Endothelial cell (in vitro differentiated cells): ENCODE measurements at places on chromosomes 7 and 10.

DNA sequence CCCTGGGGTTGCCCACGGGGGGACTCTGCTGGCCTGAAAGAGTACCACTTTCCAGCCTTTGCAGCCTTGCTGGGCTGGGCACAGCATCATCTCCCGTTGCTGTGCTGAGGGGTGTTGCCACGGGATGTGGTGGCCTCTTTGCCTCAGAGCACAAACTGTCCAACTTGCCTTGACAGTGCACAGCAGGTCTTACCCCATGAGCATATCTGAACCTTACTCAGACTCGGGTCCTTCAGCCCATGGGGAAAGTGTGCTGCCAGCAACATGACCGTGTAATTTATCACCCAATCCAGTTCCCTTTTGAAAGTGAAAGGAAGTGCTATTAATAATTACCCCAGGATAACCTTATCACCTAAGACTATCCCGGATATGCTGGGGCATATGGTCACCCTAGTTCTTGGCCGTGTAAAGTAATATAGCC is 46.8 kb downstream of the TBXAS1 start:
- no peak for DNase-seq

- peak; percentile 9 for DNase-seq
These were observed 174.2 kb downstream of the KIAA1217 start for GRCh38 chr10:24382979-24383663.

- peak; percentile 57 for DNase-seq
These were observed 728 bp downstream of the PARD3 start for GRCh38 chr10:34814223-34814912.

- no peak for DNase-seq
These were observed 192.4 kb upstream of the SH2B2 start for GRCh38 chr7:102094316-102094650.

DNA sequence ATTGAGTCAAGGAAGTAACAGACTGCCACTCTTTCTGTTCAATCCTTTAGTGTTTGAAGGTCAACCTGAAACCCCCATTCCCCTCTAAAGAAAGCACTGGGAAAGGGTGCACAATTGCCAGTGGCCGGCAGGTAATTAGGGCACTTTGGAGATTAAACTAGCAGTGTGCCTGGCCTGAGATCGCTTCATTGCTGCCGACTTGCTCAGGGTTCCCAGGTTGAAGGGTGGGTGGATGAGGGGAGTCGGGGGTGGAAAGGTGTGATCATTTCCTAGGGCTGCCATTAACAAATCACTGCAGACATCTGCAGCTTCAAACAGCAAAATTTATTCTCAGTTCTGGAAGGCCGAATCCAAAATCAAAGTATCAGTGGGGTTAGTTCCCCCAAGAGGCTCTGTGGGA is 16.3 kb upstream of the BTBD16 start:
- no peak for DNase-seq

- no peak for DNase-seq
These were observed 60.7 kb downstream of the ZRANB1 start for GRCh38 chr10:125002423-125003145.

DNA sequence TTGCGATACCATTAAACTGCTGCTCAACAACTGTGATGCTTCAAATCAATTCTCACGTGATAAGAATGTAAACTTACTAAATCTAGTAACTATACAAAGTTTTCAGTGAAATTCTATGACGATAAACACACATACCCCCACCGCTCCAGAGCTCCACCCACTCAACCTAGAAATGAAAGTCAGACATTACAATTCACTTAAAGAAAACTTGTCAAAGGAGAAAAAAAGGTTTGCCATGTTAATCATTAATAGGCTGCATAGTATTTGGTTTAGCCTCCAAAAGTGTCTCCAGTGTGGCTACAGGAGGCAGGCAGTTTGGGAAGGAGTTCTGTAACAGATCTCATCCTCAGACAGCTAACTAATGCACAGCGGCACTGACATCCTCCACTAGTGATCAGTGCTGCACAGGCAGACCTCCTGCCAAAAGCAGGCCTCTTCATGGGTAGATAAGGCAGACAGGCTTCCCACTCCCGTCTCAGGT is 3.1 kb downstream of the HERPUD2 start:
- DNase-seq: no peak

DNA sequence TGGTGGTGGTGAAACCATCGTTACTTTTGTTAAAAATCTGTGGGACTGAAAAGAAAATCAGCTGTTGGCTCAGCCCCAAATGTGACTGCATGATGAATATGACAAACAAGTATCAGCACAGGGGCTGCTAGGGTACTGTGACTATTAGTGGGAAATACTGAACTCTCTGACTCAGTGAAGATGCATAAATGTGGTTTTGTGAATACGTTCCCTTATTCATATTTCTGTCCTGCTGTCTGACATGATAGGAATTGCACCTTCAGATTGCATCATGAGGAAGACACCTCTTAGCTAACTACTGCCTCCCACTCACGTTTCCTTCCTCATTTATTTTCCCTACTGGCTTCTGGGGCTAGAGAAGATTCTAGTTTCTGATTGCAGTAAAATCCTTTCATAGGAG is 1.4 kb downstream of the CLEC5A start:
- no peak for DNase-seq

GRCh38 chr7:139095194-139095659 is 14.3 kb downstream of the ZC3HAV1 start:
- no peak for DNase-seq

DNA sequence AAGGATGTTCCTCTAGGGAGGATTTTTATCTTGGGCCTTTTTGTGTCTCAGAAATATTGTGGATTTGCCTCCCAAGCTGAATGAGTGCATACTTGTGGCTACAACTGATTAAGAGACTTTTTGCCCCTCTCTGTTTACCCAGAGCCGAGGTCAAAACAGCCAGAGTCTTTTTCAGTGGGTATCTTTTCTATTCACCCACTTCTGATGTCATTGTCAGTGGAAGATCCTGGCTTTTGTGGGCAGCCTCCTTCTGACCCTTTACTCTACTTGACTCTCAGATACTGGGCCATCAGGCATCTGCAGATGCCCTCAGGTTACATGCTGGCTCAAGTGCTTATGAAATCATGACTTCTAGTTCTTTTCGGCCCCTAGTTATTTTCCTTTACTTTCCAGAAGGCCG is 19.6 kb upstream of the PIP4K2A start:
- DNase-seq: no peak

- DNase-seq: no peak
These were observed 37.8 kb upstream of the MXI1 start for GRCh38 chr10:110169586-110169985.

- DNase-seq: no peak
These were observed 221.3 kb downstream of the PAXIP1 start for GRCh38 chr7:154781369-154782303.

GRCh38 chr10:61753453-61753852 is 90.7 kb downstream of the CABCOCO1 start:
- DNase-seq: no peak

DNA sequence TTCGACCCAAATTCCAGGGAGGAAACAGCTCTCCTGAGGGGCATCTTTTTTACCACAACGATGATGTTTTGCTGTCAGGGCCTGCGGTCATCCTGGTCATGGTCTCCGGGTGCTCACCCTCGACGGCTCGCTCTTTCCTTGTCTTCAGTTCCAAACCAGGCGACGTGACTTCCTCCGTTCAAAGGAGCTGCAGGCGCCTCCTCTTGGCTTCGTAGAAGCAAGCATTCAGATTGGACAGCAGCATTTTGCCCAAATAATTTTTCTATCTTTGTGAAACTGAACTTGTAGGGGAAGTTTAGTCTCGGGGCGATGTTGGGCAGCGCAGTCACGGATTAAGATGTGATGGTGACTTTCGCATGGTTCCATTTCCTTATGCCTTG is 208.9 kb downstream of the DNAJB6 start:
- no peak for DNase-seq

DNA sequence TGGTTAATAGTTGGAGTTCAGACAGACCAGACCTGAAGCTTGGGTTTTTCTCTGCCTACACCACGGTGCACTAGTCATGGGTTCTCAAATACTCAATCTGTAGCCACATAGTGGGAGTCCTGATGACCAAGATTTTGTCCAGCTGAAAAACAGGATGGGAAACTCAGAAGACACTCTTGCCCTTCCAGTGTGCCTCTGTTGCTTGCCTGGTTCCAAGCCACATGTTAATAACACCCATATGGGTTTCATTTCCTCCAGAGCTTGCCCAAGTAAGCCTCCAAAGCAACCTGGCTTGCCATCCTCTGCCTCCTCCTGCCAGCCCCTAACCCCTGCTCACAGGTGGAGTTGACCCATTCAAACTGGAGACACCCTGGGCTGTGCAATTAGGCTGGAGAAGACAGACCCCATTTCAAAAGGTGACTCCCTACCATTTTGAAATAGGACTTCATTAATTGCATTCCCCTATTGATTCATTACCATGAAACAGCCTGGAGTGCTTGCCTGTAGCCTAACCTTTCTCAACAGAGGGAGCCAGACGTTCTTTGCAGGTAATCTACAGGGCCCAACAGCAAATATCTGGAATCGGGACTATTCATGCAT is 108.0 kb upstream of the HABP2 start:
- DNase-seq: no peak

- DNase-seq: no peak
These were observed 40.3 kb upstream of the LHFPL3 start for GRCh38 chr7:104288137-104288536.

- no peak for DNase-seq
These were observed 46.2 kb downstream of the GFRA1 start for GRCh38 chr10:116226766-116227165.
